ENCODE measurements at places on chromosomes 3 and 15.
A peak's percentile ranks its signal among the peaks of the same experiment; 100 is the strongest.

- DNase-seq: peak; percentile 23
Observed at GRCh38 chr3:152524198-152525140, 255.7 kb downstream of the MBNL1 start.

GRCh38 chr3:51379746-51380455 lies 5.2 kb upstream of the MANF start:
- DNase-seq: no peak

GRCh38 chr3:16474216-16474615 lies 39.3 kb downstream of the RFTN1 start:
- DNase-seq: no peak

GRCh38 chr3:58464866-58465265 lies 27.0 kb upstream of the KCTD6 start:
- no peak for DNase-seq

- no peak for DNase-seq
Observed at GRCh38 chr15:60352525-60352924, 45.3 kb downstream of the ANXA2 start.

DNA sequence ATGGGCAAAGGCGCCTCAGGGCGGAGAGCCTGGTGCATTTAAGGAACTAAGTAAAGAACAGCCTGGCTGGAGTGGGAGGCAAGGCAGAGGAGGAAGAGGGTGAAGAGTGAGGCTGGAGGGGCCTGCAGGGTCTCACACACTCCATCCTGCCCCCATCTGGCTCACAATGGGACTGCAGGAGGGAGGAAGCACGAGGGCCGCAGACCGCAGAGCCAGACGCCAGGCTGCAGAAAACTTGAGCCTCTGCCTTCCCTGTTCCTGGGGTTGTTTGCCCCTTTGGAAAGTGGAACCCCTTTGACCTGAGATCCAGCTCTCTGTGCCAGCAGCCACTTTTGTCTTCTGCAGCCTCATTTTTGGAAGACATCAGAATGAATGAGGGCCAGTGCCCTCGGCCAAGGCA lies 138.0 kb downstream of the SRGAP3 start:
- DNase-seq: no peak

- no peak for DNase-seq
Observed at GRCh38 chr15:25022233-25022632, 67.4 kb downstream of the SNRPN start.

- DNase-seq: peak; percentile 84
Observed at GRCh38 chr3:173395412-173396181, 1.9 kb upstream of the NLGN1 start.

DNA sequence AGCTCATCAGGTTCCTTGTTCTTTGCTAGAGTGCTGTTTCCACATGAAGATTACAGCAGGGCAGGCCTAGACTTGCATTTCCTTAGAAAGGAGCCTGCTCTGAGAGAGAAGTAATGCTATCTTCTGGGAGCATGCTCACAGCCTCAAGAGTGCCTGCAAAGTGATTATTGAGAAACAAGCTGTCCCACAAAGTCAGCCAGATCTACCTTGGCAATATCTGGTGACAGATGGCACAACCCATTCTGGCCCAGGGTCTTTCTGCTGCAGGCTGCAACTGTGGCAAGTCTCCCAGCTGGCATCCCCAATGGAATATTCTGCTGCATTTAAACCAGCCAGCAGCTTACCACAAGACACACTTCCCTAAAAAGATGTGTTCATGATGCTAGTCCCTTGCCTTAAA lies 29.3 kb downstream of the MTMR10 start:
- no peak for DNase-seq

DNA sequence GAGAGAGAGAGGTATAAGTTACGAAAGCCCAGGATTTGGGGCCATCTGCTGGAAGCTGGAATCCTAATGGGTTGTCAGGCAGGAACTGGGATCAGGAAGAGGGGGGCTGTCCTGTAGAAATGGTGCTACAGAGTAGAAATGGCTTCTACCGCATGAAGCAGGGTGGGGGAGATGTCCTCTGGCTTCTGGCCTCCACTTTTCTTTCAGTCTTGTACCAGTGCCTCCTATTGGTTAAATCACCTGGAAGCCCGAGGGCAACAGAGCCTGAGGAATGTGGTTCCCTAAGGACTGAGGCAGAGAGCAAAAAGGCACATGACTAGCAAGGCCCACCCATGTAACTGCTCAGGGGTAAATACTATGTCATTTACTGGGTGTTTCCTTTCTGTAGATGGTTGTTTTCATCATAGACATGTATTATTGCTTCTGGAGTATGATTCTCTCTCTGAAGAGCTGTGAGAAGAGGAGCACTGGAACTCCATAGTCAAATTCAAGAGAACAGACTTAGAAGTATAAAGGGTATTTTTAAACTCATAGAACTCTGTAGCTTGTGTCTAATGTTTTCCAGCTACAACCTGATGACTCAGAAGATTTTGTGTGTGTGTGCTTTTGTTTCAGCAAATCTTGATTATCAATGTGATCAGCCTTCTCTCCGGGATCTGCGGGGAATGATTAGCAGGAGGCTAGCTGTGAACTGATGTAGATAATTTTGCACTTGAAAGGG lies 20.2 kb upstream of the MITF start:
- no peak for DNase-seq

GRCh38 chr3:99808163-99808794 lies 9.4 kb upstream of the CMSS1 start:
- DNase-seq: peak; percentile 83

DNA sequence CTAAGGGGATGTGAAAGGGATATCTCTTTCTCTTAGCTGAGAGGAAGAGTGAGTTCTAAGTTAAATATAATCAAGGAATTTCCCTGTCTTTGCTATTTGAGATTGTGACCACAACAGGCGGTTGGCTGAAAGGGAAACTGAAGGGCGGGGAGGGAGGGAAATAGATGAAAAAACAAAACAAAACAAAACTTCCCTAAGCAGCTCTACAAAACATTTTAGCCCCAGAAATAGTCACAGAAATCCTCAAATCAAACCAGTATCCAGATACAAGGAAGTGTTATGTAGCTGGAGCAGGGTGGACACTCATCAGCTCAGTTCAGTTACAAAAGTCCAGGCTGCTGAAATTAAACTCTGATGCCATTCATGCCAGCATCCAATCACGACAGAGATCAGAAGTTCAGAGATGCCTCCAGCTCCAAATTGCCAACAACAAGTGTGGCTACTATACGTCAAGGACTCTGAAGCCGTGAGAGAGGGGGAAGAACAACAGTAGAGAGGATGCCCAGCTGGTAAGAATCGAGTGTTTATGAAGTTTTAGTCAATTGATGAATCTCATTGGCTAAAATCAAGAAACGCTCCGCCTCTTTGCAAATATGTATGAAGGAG lies 319 bp upstream of the TP63 start:
- peak; percentile 40 for DNase-seq

DNA sequence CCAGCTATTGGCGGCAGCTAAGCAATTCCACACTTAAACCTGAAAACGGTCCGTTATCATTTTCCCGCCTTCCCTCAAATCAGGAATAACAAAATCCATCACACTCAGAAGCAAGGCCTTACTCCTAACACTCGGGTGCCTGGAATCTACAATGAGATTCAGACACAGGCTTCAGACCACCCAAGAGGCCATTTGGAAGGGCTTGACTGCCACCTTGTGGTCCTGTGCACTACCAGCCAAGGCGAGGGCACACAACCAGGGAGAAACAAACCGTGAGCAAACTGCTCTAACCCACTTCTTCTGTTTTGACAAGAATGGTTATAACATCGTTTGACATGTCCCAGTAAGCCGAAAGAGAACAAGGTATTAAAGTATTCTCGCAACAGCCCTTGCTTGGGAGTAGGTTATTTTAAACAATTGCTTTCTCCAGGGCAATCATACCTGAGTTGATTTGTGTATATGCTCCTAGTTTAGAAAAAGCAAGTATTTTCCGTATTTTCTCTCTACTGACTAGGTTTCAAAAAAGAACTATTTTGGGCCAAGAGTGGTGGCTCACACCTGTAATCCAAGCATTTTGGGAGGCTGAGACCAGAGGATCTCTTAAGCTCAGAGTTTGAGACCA lies 40.1 kb upstream of the TAFA4 start:
- DNase-seq: peak; percentile 65

DNA sequence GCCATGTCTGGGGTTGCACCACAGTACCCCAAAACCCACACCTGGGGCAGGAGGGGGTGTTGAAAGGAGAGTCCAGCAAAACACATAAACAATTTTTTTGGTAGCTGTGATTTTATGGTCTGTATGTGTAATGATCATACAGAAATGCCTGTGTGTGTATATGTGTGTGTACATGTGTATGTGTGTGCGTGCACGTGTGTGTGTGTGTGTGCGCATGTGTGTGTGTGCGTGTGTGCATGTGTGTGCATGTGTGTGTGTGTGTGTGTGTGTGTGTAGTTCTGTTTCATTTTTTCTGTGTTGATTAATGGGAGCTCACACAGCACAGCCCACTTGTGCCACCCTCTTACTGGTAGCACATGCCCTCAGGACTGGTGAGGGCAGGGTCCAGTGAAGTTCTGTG lies 96.3 kb upstream of the OXTR start:
- no peak for DNase-seq

DNA sequence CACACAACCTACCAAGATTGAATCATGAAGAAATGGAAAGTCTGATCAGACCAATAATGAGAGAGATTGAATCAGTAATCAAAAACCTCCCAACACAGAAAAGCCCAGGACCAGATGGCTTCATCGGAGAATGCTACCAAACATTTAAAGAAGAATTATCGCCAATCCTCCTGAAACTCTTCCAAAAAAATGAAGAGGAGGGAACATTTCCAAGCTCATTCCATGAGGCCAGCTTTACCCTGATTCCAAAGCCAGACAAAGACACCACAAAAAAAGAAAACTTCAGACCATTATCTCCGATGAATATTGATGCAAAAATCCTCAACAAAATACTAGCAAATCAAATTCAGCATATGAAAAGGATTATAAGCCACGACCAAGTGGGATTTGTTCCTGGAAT lies 94.1 kb downstream of the SENP2 start:
- no peak for DNase-seq

DNA sequence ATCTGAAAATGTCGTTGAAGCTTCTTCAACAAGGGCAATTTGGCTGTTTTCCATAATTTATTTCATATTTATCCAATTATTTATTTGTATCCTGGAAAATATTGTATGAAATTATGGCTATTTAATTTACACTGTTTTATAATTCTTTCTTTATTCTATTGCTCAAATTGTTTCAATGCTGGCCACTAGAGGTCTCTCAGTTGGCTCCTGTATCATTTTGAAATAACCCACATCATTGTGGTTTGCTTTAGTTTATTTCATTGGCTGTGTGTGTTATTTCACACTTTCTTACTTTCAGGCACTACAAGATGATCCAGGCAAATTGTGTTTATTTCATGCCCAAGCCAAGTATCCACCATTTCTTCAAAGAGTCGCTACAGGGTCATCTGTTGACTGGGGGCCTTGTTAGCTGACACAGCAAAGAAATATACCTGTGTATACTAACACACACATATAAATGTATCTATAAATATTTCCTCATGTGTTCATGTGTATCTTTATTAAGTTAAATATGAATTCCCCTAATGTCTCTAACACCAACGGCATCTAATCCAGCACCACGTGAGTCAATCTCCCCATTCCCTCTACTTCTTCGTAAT lies 86.2 kb downstream of the NPAP1 start:
- DNase-seq: peak; percentile 11

DNA sequence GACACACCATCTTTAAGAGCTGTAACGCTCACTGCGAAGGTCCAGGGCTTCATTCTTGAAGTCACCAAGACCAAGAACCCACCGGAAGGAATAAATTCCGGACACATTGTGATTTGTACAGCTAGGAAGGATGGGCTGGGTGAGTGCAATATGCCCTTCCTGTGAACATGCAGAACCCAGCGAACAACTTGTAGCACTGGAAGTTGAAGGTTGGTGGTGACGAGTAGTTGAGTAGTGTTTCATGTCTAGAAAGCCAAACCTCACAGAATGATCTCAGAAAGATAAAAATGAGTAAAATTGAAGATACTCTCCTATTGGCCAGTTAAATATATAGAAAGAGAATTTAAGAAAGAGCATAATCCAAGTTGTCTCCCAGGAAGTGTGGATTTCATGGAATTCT lies 462.2 kb upstream of the CFAP20DC start:
- DNase-seq: no peak

DNA sequence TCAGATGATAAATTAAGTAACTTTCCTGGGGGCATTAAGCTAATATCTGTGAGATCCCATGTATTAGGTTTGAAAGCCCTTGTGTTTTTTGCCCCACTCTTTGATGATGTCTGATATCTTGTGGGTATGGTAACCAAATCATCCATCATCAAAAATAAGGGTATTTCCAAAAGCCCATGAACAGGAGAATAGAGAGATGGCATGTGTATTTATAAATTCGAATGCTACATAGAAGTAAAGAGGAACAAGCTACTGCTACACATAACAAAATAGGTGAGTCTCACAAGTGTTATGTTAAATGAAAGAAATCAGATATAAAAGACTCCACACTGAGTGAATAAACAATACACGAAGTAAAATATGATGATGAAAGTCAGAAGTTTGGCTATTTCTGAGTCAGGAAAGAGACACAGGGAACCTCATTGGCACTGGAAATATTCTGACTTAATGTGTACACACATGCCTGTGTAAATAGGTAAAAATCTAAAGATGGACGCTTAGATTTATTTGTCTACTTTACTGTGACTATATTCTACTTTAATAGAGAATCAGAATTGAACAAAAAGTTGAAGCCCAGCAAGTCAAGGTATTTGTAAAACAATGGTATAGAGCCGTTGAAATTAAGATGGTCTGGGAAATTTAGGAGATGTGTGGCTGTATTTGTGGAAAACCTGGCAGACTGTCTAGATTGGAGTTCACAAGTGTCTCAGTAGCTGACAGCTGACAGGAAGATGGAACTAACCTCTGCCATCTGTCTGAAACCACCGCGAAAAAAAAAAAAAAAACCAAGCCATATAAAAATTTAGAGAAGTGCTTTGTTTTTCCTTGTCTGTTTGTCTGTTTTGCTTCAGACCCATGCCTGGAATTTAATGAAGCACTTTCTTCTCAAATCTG lies 111.0 kb upstream of the TGFBR2 start:
- no peak for DNase-seq

DNA sequence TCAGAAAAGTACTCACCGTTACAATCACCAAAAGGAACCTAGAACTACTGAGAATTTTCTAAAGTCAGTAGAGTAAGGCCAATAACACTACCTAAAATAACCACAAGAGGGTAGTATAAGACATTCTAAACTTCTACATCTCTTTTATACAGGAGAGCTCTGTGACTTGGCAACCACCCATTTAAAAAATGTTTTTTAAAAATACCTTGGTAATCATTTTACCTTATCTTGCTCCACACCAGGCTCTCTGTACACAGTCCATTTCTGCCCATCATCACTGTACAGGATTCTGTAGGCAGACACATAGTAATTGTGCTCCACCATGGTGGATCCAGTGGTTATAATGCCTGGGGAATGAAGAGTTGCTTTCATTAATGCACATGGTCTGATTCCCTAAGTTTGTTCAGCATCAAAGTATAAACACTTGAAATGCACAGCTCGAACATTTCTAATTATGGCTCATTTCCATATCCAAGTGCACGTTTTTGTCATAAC lies 54.5 kb downstream of the ST3GAL6 start:
- DNase-seq: peak; percentile 74

DNA sequence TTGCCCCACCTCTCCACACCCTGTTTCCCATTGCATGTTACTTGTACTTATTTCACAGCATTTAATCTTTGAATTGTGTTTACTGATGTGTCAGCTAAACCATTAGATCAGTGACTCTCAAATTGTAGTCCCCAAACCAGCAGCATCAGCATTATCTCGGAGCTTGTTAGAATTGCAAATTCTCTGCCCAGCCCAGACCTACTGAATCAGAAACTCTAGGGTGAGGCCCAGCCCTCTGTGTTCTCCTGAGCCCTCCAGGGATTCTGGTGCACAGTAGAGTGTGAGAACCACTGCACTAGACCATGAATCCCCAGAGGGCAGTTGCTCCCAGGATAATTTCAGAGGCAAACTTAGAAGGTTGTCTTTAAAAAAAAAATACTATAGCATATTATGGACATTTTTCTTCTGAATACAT lies 13.0 kb downstream of the PLD1 start:
- DNase-seq: no peak
